ENCODE measurements at places on chromosomes 5 and 9.

DNA sequence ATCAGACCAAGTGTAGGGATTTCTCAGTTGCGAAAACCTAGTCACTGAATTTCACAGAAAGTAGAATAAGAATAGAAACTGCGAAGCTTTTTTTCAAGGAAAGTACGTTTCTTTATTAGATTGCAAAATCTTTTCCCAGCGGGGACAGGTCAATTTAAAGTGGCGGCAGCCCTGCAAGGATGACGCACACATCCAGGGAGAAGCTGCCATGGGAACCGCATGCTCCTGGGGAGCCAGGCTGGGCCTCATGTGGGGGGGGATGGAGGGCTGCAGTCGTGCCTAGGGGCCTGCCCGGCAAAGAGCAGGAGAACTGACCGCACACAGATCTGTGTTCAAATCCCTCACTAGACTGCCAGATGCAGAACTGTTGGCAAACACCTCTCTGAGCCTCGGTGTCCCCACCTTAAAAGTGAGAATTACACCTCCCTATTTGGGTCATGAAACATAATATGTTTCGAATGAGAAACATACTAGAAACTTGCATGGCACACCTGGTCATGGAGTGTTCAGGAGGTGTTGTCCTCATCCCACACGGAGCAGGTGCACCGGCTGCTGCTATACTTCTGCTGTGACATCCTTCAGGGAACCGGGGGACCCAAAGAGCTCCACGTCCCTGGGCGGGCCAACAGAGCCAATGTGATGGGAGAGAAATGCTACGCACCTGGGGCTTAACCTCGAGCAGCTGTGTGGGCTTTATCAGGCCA, 127.8 kb upstream of the PHYKPL start:
- no peak for DNase-seq

- DNase-seq, result no peak
Measured at GRCh38 chr5:174423558-174423957, 300.8 kb upstream of the MSX2 start.

GRCh38 chr9:110189559-110190320, 18.2 kb downstream of the C9orf152 start:
- no peak for DNase-seq

DNA sequence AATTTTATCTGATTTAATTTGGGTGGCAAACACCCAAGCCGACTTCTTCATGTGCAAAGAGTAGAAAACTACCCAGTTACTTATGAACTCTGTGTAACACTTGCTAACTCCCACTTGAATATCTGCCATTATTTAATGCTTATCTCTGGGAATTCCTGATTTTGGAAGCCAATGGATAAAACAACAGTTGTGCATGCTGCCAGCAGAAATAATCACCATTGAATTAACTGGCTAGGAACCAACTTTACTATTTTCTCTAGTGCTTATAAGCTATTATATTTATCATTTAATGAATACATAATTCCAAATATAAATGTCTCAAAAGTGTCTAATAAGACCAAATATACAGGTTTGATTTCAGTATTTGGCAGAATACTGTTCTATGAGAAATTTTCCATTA, 85.7 kb downstream of the IZUMO3 start:
- no peak for DNase-seq

DNA sequence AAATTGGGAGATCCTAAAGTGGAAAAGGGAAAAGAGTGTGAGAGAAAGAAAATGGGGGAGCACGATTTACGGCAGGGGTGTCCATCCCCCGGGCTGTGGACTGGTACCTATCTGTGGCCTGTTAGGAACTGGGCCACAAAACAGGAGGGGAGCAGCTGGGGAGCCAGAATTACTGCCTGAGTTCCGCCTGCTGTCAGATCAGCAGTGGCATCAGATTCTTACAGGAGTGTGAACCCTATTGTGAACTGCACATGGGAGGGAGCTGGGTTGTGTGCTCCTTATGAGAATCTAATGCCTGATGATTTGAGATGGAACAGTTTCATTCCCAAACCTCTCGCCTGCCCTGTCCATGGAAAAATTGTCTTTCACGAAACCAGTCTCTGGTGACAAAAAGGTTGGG, 108.3 kb upstream of the ADAMTSL1 start:
- no peak for DNase-seq

- no peak for DNase-seq
Measured at GRCh38 chr5:26482076-26482809, 556.1 kb downstream of the CDH9 start.

- DNase-seq, result no peak
Measured at GRCh38 chr5:92874790-92875189, 706.2 kb downstream of the NR2F1-AS1 start.

GRCh38 chr9:73426269-73426668, 274.6 kb downstream of the ANXA1 start:
- DNase-seq, result no peak

DNA sequence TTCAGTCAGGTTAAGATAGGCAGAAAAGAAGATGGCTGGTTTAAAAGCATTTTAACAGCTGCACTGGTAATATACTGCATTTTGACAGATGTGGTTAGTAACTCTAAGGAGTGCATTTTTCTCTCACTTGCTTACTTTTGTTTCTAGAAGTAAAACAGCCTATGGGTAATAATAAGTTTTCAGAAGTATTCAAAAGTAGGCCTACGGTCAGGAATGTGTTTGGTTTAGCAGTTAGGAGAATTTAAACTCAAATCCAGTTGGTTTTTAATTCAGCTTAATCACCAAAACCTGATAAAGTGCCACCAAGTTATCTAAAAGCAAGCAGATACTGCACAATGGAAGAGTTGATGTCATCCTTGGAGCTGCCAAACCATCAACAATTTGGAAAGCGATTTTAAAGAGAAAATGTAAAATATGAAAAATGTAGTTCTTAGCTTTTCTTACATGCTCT, 160.3 kb downstream of the ARSB start:
- no peak for DNase-seq

- no peak for DNase-seq
Measured at GRCh38 chr9:8280811-8281210, 481.2 kb upstream of the DMAC1 start.

DNA sequence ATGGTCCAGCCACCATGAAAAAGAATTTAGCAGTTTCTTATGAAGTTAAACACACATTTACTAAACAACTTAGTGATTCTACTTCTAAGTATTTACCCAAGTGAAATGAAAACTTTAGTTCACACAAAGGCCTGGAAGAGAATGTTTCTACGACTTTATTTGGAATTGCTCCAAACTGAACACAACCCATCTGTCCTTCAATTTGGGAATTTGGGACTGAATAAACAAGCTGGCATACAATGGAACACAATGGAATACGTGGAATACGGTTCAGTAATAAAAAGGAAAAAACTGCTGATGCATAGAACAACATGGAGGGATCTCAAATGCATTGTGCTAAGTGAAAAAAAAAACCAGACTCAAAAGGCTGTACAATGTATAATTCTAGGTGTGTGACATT, 44.6 kb upstream of the BASP1 start:
- DNase-seq, result no peak

DNA sequence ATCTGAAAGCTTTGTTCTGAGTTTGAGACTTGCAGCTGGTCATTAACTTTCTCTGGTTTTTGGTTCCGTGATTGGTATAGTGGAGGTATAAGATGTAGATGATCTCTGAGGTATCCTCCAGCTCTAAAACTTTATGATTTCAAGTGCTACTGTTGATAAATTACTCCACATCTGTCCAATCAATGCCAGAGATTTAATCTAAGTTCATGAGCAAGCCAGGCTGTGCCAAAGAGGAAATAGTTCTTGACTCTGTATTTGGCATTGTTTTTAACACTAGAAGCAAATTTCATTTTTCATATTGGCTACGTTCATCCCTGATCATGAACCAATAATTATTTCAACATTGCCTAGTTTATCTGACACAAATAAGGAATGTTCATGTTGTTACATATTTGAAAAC, 28.5 kb upstream of the CHD1 start:
- no peak for DNase-seq

DNA sequence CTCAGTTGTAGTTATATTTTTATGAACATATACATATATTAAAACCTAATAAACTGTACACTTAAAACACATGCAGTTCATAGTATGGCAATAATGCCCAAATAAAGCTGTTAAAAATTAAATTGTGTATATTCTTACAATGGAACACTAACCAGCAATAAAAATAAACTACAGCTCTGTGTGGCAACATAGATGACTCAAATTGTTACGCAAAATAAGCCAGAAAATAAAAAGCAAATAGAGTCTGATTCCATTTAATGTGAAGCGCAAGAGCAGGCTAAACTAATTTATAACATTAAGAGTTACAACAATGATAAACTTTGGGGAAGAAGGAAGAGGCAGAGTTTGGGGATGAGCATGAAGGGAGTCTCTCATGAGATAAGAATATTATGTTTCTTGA, 597.3 kb downstream of the TLE1 start:
- no peak for DNase-seq

DNA sequence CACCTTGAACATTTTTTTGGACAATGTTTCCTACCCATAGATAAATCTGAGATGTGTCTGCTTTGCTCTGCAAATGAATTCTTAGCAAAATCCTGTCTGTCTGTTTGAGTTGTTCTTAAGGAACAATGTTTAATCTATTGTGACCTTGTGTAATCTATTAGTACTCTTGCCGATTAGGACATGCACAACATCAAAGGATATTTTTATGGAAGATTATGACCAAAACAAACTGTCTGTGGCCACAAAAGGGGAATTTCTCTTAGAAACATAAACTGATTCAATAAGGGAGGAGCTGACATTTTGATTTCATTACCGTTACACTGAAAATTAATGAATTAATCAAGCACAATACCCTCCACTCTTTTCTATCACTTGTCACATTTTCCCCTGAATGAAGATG, 323.0 kb upstream of the PRR16 start:
- DNase-seq, result no peak

GRCh38 chr5:119363936-119364335, 8.1 kb downstream of the TNFAIP8 start:
- no peak for DNase-seq

DNA sequence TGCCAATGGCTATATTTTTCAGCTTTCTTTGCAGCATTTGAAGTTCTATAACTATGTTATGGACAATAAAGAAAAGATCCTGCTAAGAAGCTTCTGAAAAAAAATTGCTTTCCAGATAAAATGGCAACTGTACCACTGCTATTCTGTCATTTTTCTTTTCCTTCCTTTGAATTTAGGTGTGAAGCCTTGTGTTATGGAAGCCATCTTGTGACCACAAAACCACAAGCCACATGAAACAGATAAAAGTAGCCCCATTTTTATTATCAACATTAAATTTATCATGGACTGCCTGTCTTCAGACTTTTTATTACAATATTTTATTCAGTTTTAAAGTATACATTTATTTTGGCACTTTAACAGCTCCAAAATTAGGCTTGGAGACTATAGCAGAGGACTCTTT, 289.9 kb upstream of the ACTBL2 start:
- no peak for DNase-seq

DNA sequence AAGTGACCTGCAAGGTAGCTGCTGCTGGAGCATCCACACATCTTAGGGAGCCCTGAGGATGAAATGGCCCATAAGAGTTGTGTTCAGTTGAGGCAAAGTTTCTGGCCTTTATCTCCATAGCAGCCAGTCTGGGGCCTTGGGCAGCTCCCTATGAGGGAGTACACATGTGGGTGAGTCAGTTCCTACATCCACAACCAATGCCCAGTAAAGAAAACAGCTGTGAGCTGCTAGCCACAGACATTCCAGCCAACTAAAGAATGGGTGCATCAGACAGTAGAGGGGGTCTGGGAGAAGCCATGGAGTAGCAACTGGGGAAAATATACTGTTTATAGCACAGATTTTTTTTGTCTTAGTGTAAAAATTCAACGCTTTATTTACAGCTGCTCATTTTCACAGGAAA, 720.7 kb downstream of the TLE1 start:
- no peak for DNase-seq

- DNase-seq, result no peak
Measured at GRCh38 chr5:108367679-108368334, 14.1 kb downstream of the FBXL17 start.

- no peak for DNase-seq
Measured at GRCh38 chr5:57009811-57010210, 57.9 kb upstream of the MIER3 start.

- DNase-seq, result no peak
Measured at GRCh38 chr9:133048595-133048994, 13.2 kb upstream of the CEL start.

DNA sequence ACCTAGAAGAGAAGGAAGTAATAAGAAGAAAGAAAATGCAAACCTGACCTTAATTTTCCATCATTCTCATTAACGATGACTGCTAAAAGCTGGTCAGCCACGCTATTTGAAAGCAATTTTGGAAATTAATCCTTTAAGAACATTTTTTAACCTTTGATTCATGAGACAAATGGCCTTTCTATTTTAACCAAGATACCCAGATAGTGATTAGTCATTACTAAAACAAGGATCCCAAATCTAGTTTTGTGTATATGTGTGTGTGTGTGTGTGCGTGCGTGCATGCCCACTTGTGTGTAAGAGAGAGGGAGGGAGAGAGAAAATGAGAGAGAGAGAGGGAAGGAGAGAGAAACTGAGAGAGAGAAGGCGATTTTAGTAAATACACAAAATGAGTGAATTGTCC, 329.5 kb downstream of the DEPDC1B start:
- no peak for DNase-seq

- no peak for DNase-seq
Measured at GRCh38 chr5:136242611-136243010, 49.6 kb upstream of the SMIM32 start.

DNA sequence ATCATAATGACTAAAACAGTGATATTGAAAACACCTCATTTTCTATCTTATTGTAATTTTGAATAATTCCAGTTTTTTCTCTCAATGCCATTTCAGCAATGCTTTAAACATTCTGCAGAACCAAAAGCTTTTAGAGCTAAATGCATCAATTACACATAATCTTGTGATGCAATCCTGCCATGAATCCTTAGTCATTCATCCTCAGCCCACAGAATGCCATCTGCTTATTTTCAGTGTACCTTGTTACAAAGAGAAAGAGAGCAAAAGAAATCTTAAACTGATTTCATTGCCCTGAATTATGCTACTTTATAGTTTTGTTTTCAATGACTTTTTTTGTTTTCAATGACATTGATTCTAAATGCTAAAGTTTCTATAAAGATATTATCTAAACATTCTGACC, 1234.8 kb upstream of the C9orf72 start:
- DNase-seq, result no peak

GRCh38 chr5:88390481-88390880, 121.8 kb upstream of the TMEM161B start:
- no peak for DNase-seq

GRCh38 chr9:7479300-7479699, 320.3 kb downstream of the DMAC1 start:
- DNase-seq, result no peak

GRCh38 chr5:154298065-154298464, 107.5 kb downstream of the GALNT10 start:
- no peak for DNase-seq
